ENCODE measurements at places on chromosomes 5 and 9.

- no peak for DNase-seq
Measured at GRCh38 chr9:35938474-35939356, 19.2 kb downstream of the OR2S2 start.

DNA sequence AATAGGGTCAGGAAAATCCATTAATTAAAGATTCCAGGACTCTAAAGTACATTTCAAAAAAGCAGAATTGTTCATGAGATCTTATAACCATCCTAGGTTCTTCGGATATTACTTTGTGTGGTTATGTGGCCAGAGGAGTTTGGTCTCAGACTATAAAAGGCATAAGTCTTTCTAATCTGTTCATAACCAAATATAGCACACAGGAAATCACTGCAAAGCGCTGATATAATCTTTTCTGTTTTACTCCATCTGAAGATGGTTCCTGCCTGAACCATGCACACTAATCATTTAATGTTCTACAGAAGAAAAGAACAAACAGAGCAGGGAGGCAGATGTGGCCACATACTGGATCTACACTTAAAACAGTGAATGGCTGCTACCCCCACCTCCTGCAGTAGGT lies 182.8 kb downstream of the SEMA5A start:
- no peak for DNase-seq

DNA sequence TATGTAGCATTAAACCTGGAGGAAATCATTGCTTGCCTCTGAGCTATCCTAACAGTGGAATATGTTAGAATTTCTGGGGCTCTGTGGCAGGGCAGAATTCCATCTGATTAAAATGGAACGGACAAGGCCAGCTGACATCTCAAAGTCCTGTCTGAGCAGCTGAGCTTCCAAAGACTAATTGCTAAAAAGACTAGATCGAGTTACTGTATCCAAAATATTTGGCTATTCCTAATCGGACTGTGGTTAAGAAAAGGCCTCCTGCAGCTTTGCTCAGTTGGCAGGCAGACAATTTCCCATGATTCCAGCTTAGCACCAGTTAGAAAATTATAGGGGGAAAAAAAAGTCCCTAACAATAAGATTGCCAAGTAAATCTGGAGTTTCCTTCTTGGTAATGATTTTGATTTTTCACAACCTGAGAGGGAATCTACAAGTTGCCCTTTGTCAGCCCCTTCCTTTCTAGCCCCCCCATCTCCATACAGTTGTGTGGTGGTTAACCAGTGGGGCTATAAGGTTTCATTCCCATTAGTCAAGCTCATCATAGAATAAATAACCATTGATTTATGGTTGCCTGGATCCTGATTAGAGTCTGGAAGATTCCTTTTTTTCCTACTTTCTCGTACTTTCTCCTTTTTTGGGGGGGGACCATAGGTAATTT lies 26.4 kb downstream of the PTGR1 start:
- no peak for DNase-seq

GRCh38 chr5:139765409-139766217 lies 30.0 kb upstream of the PSD2 start:
- peak; percentile 96 for DNase-seq

GRCh38 chr9:91530829-91531228 lies 107.2 kb upstream of the NFIL3 start:
- no peak for DNase-seq

DNA sequence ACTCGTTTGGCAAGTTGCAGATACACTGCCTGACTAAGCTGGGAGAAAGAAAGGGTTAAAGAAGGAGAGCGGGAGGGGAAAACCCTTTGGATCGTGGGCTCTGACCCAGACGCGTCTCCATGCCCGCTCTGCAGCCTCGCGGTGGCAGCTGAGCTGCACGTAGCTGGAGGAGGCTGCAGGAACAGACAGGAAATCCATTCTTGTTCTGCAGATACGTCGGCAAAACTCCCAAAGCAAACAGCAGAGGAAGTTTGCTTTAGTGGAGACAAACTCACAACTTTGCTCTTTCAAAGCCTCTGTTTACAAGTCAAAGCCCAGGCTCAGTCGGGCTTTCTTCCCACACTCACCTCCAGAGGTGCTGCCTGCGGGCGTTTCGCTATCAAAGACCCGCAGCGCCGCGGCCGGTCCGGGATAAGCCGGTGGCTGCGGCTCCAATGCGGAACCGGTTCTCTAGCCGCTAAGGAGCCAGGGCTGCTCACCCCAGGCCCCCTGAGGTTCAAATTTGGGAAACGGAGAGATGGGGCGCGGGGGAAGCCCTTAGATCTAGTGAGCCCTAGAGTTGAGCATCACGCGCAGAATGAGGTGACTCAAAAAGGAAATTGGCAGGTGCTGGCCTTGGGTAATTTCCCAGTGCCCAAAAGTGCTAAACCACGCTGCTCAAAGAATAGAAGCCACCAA lies 60.7 kb downstream of the MAT2B start:
- DNase-seq = peak; percentile 57

All from activated CD8-positive, alpha-beta memory T cell treated with anti-CD3 and anti-CD28 coated beads, Interleukin-2, amount 50 U/mL, for 48 hours (primary cell).